Posterior cingulate gyrus (tissue), 11 donors: ENCODE measurements at places on chromosomes 2 and 18.

- no peak for DNase-seq
Observed at GRCh38 chr2:18156002-18156401, 277.5 kb downstream of the KCNS3 start.

GRCh38 chr2:150271952-150272802, 215.3 kb downstream of the RND3 start:
- no peak for DNase-seq

- no peak for DNase-seq
Observed at GRCh38 chr2:241724975-241725870, 9.2 kb upstream of the D2HGDH start.

DNA sequence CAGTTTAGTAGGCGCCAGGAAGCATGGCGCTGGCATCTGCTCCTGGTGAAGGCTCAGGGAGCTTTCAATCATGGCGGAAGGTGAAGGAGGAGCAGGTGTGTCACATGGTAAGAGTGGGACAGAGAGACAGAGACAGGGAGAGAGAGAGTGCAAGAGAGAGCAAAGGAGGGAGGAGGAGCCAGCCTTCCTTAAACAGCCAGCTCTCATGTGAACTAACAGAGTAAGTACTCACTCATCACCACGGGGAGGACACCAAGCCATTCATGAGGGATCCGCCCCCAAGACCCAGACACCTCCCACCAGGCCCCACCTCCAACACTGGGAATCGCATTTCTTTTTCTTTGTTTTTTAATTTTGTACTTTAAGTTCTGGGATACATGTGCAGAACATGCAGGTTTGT, 40.8 kb upstream of the CLASP1 start:
- no peak for DNase-seq

DNA sequence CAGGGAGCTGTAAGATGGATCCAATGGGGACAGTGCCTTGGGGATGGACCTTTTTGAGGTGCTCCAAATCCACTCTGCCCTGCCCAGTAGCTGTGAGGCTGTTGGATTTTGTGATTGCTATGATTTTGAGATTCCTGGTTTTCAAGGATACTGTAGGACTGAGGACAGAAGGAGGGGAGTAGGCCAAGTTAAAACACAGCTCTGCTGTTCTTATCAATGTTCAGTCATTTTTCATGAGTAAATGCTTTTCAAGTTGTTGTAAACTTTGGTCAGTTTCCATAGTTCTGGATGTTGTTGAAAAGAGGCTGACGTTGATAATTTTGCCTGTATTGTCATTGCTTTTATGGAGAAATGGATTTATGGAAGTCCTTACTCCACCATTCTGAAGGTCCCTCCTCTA, 361.2 kb downstream of the ZNF516 start:
- DNase-seq, result no peak

DNA sequence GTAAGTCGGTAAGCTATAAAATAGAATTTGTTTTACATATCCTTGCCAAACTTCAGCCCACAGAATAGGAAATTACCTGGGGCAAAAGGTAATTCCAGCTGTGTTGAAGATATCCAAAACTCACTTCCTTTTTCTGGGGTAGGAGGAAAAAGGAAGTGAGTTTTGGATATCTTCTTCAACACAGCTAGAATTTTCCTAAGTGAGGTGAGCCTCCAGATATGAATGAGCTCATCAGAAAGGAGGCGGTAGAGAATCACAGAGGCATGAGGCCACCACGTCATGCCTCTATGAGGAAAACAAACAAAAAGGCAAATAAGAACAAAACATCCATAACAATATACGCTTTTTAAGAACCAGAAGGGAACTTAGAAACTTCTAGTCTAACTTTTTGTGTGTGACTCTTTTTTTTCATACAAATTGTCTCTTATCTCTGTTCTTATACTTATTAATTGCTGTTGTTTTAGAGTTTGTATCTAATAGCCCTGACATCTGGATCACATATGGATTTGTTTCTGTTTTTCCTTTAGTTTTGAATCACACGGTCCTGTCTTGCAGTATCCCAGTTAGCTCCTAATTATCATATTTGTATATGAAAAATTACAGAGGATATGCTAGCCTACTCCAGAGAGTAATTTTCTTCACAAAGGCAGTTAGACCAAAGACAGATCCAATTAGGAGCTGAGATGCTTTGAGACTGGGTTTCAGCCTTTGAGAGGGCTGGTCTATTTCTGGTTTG, 104.5 kb downstream of the RBM43 start:
- DNase-seq, result no peak

- no peak for DNase-seq
Observed at GRCh38 chr2:219118504-219118903, 42.1 kb downstream of the NHEJ1 start.

DNA sequence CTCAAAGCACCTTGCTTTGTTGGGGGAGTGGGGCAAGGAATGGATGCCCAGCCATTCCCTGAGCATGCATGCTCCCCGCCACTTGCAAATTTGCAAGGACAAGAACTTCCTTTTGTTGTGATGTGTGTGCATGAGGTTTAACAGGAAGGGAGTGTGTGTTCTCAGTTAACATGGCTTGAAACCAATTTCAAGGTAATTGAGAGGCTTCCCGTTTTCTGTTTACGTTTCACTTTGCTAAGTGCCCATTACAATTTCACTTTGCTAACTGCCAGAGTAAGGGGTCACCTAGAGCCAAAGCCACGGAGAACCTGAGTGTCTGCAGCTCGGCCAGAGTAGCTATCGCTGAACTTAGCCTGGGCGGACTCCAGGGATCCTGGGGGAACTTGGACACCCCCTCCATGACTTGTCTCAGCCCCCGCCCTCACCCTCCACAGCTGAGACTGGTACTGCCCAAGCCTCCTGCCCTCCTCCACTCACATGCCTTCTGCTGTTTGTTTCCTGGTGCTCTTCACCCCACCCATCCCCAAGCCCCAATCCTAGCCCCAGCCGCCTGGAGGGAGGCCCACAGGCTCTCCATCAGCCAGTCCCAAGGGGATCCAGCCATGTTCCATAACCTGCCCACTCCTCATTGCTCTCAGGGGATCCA, 53.6 kb upstream of the LAPTM4A start:
- no peak for DNase-seq

DNA sequence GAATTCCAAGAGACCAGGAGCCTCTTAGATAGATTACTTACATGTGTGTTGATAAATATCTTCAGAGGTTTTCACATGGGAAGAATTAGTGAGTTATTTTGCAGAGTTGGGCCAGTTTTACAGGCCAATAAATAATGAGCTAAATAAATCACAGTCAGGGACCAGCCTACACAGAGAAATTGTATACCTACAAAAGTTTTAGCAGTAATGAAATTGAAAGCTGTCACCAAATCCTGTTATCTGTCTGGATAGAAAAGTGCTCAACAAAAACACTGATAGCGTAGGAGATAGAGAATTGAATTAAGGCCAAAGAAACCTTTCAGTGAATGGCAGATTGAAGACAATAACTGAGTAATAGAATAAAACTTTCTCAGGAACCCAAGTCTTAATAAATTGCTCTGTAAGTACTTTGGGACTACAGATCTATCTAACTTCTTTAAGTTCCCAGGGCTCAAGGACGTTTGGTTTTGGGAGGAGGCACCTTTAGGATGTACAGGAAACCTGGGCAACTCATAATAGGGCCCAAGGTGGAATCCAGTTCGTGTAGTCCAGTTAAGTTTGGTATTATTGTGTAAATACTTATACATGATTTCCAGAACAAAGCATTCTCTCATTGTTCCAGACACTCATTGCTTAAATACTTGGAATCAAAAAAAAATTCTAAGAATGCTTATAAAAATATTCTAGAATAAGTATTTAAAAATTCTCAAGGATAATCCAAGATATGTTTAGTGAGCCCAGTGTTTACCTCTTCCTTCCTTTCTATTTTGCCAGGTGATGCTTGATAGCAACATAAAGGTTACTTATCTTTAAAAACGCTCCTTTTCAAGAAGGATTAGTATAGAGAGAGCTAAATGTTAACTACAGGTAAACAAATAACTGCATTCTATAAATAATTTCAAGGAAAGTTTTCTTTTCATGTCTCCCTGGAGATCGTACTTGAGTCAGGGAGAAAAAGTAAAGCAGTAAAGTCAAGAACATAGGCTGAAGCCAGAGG, 134.5 kb downstream of the NCKAP5 start:
- no peak for DNase-seq

DNA sequence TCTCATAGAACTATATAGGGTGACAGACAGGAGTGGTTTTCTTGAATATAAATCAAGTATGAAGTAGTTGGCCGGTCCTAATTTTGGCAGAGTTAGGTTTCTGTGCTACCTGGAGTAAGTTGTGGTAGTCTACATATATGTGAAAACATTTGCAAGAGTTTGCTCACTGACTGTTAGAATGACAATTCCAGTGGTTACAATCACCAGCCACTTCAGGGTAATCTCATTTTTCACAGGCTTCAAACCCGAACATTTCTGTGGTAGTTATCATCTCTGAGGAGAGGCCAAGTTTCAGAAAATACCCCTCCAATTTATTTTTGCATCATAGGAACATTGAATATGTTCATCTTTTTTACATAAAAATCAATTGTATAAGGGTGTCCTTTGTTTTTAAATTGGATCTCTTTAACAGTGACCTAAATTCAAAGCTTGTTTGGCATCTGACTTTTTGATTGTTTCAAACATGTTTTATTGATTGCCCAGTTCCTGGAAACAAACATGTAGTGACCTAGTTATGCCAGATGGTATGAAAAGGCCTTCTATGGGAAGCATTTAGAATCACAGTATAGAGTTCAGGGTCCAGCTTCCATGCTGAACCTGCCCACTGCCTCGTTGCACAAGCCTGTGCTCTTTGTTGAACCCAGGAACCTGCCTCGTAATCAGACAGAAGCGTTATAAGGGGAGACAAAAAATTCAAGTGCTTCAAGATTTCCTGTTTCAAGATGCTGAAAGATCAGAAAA, 250.6 kb downstream of the LTBP1 start:
- no peak for DNase-seq

GRCh38 chr18:58491113-58491696, 137.7 kb downstream of the ALPK2 start:
- DNase-seq, result no peak

GRCh38 chr2:19419211-19419880, 60.9 kb upstream of the OSR1 start:
- no peak for DNase-seq

DNA sequence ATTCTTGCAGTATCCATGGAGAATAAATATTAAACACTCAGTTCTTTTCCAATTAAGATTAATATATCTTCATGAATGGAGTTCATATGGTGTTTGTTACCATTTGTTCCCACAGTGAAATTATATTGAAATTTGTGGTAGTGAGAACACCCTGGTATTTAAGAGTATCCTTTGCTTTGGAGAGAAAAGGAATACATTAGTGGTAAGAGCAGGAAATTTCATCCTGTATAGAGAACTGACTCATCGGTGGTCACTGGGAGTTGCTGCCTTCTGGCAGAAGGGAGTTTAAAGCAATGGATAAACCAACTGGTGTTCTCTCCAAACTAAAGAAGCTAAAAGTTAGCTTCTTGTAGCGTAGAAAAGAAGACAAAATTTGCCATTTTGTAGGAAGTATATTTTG, 107.3 kb downstream of the MYO1B start:
- DNase-seq, result no peak

GRCh38 chr2:168773719-168774521, 28.5 kb upstream of the NOSTRIN start:
- peak; percentile 44 for DNase-seq

GRCh38 chr2:206488623-206489022, 45.3 kb downstream of the ADAM23 start:
- DNase-seq, result peak; percentile 35

- no peak for DNase-seq
Observed at GRCh38 chr2:12465631-12466135, 251.1 kb upstream of the TRIB2 start.

DNA sequence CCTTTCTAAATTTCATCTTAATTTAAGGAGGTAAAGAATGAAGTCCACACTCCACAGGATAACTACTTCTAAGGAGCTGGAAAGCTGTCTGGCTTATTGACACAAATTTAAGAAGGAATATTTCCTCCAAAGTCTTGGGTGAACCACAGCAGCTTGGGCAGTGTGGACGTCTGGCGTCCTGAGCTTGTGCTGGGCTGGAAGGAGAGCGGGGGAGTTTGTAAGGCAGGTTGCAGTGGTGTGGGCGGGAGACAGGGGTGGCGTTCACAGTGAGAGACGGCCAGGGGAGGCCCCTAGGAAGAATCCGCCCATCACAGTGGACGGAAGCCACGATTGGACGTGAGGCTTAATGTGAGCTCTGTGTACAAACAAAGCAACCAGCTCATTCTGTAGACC, 25.7 kb downstream of the ADI1 start:
- no peak for DNase-seq

DNA sequence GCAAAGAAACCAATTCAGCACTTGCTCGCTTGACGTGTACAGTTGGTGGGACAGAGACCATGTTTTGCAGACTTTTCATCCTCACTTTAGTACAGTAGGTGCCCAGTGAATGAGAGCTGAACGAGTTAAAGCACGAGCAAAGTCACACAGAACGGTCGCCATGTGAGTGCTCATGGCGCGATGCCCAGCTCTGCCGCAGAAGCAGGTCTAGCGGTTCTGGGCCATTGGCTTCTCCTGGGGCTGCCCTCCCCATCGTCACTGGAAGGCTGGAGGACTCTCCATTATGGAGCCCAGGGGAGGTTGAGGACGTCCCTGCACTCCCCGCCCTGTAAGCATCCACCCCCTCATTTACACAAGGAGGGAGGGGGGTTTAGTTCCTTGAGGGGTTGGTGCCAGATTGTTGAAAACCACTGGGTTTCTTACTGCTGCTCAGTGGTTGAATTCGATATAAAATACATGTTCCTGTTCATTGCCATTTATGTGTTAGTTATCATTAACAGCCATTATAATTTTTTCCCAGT, 24.9 kb downstream of the PTGR3 start:
- DNase-seq, result no peak

DNA sequence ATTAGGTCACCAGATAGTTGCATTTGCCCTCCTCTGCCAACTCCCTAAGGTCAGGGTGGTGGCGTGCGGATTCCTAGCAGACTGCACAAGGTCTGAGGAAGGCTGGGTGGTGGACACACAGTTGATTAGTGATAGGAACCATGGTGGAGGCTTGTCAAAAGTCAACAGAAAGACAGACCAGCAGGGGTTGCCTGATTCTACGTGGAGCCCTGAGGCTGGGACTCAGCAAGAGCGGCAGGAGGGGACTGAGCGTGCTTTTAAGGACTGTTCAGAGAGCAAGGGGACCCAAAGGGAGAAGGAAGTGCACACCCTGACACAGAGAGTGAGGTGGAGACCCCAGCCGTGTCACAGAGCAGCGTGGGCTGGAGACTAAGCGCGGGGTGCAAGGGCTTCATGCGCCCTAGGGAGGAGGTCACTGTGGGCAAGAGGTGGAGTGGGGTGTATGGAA, 513.2 kb downstream of the RNF144A start:
- DNase-seq, result no peak

- no peak for DNase-seq
Observed at GRCh38 chr2:118269408-118270051, 181.3 kb downstream of the INSIG2 start.

- DNase-seq, result no peak
Observed at GRCh38 chr2:46914578-46915230, 902 bp downstream of the MCFD2 start.

- DNase-seq, result no peak
Observed at GRCh38 chr2:190674966-190675650, 26.2 kb downstream of the NAB1 start.
